ENCODE measurements at places on chromosomes 2 and 18.

DNA sequence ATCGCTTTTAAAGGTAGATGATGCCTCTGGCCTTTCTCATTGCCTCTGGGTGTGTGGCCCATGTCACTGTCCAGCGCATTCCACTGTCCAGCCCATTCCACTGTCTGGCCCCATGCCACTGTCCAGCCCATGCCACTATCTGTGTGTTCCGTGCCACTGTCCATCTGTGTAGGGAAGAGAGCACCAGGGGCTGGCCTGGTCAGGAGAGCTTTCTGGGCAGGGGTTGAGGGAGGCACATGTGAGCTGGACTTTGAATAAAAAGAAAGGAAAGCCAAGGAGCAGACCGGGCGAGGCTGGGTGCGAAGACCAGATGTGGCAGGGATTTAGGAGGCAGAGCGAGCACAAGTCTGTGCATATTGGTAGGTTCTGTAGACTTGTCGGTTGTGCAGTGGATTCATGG is 236.2 kb downstream of the NEDD4L start:
- DNase-seq: no peak

- no peak for DNase-seq
Observed at GRCh38 chr2:233141901-233142300, 81.8 kb downstream of the INPP5D start.

DNA sequence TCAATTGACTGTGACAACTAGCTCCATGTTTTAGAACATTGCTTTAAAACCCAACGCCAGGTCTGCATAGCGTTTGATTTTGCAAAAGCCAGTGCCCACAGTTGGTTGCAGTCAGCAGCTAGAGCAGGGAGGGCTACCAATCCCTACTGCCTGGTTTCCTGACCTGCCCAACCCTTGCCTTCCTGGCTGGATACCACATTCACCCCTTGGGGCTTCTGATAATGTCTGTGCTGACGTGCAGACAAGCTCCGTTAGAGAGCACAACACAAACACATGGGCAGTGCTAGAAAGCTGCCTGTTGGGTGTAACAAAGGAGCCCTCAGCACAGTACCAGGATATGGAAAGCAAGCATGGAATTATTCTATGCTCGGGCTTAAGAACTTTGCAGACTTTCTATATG is 71.4 kb upstream of the THSD7B start:
- DNase-seq: no peak

DNA sequence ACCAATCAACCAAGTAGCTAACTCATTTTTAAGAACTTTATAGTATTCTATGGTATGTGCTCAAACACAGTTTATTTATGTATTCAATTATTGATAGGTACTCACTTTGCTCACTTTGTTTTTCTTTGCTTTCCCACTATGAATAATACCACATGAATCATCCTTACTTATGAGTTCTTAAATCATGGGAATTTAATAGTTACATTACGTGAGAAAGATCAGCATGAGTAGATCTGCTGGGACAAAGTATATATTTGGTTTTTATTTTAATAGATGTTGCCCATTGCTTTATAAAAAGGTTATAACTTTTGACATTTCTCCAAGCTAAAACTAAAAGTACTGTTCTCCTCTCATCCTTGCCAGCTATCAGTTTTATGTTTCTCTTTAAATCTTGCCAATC is 390.7 kb downstream of the LRATD1 start:
- no peak for DNase-seq

DNA sequence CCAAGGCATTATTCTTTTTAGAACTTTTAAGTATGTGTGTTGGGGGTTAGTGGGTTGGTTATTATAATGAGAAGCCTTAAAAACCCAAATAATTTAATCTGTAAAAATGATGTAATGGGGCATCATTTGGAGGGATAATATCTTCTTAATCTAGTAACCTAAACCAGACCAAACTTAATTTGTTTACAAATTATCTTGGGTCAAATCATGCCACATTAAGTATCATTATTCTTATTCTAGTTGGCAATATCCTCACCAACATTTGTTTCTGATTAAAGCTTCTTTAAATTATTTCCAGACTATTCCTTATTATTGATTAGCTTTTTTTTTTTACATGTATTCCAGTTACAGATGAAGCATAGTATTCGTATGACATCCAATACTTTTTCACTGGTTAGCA is 85.5 kb upstream of the VWC2L start:
- DNase-seq: no peak
